ENCODE measurements at places on chromosomes 7 and 10. TPM values are rescaled to one million over a fixed set of nuclear protein-coding genes. Genes with fewer than 3 reads are reported as not detected.

The VPS37D gene
- total RNA-seq, result 17.2 TPM

The CRPPA gene
- 5.3 TPM for total RNA-seq

The OPN1SW gene
- total RNA-seq, result not detected

The CAMK2B gene
- 55.1 TPM for total RNA-seq

The MMD2 gene
- 0.47 TPM for total RNA-seq

DNA sequence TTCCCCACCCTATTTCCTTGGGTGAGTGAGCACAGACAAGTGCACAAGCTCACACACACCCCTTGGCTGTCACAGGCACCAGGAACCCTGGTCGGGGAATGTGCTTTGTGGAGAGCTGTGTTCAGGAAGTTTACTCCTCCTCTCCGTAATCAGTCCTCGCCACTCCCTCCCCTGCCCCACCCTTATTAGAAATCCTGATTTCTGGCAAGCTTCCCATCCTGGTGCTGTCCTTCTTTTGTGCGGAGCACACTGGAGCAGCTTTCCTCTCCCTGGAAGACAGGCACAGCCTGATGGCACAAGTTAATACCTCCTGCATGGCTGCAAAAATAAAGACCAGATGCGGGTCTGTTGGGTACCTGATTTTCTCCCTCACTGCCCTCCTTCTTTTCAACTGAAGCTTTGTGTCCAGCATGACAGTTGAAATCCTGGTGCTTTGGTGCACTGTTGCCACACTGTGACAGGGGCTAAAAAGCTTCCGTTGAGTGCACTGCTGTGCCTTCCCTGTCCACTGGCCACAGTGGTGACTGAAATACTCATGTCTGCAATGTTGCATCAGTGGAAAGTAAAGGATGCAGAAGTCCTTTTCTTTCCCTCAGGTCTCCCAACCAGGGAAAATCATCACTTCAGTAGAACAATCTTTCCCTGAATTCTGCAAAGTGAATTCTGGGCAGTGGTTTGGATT, 55.0 kb downstream of the LRRC4 start:
- no peak for DNase-seq

DNA sequence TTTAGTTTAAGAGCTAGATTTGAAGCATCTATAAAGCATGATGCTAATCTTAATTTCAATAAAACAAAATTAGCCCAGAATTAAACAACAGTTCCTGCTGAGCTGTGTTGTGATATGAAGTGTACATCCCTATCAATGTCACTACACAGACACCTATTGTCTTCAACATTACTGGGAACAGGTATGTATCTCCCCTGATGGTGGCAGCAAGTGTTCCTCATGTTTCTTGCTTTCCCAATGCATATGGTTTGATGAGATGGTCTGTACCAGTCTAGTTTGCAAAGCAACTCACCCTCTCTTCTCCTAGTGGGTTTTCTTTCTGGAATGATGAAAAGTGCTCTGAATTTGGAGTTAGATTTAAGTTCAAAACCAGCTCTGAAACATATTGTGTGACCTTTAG, 38.1 kb downstream of the TSPAN12 start:
- DNase-seq, result no peak

- DNase-seq, result no peak
Measured at GRCh38 chr7:25922296-25922695, 229.7 kb upstream of the NFE2L3 start.

GRCh38 chr7:142440219-142440905, 182.5 kb upstream of the PRSS58 start:
- no peak for DNase-seq

DNA sequence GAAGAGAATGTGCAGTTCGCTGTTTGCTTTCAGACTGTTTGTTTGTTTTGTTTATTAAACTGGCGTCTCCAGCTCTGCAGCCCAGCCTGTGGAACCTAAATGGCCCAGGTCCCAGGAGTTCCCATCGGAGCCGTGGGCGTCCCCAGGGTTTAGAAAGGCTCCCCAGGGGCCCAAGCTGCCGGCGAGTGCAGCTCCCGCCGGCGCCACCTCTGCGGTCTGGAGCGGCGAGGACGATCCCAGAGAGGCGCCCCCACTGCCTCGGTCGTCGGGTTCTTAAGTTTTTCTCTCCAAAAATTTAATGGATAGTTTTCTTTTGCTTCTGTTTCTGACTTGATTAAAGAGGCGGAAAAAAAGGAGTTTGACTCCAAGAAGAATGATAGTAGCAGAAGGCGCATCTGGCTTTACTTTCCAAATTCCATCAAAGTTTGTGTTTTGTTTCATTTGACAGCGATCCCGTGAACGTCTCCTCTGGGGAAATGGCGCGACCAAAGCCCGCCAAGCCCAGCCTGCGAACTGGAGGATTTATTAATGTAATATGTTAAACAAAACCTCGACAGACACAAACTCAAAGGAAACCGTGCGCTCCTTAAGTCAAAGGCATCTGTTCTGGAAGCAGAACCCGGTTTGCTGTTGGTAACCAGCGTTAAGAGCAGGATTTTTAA, 718 bp upstream of the FZD1 start:
- DNase-seq, result peak; percentile 30

DNA sequence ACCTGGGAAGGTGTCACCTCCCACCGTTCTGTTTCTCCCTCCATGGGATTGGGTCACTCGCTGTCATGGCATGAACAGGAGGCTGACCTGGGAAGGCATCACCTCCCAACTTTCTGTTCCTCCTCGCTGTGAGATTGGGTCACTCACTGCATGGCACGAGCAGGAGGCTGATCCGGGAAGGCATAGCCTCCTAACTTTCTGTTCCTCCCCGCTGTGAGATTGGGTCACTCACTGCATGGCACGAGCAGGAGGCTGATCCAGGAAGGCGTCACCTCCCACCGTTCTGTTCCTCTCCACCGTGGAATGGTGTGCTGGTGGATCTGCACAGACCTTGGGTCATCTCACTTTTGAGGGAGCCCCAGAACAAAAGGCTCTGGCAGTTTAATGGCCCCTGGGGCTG, 239.2 kb upstream of the PRKCQ start:
- DNase-seq, result no peak

GRCh38 chr10:69957241-69957885, 95.3 kb upstream of the MACROH2A2 start:
- no peak for DNase-seq

- no peak for DNase-seq
Measured at GRCh38 chr10:130630135-130630534, 493.9 kb downstream of the GLRX3 start.

DNA sequence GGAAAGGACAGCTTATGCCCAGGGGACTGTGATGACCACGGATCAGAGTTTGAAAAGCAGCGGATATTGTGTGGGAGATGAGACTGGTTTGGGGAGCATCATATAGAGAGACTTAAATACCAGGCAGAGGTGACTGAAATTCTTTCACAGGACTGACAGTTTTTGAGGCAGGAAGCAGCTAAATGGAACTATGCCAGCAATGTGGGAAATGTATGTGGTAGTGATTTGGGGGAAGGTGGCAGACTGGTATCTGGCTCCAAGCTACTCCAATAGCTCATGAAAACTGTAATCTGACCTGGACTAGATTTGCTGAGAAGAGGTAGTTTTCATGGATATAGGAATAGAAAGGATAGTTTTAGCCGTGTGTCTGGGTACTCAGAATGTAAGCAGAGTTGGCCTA, 592.6 kb downstream of the REEP3 start:
- DNase-seq, result no peak

- peak; percentile 25 for DNase-seq
Measured at GRCh38 chr7:133139350-133139749, 57.5 kb upstream of the CHCHD3 start.

- no peak for DNase-seq
Measured at GRCh38 chr10:50392966-50393718, 141.8 kb upstream of the ASAH2 start.

DNA sequence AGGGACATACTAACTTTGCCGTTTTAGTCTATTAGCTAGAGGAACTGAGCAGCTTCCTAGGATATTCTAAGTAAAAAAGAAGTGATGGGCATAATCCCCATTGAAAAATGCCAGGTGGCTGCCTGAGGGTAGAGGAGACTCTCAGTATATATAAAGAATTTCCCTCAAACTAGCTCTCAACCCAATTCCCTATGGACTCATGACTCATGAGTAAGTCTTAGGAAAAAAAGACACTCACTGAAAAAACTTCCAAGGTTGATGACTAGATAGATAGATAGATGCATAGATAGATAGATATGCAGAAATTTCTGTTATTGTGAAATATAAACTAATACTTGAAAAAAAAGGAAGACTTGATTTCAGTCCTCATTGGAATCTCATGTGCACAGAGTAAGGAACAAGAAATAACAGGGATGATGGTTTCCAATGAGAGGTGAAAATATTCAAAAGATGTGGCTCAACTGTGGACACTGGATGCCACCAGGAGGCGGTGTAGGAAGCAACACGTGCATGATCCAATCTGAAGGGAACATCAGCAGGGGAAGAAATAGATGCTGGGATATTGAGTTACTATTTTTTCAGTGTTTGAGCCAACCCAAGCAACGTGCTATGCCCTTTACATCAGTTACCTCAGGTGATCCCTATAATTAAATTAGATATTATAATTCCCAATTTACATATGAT, 711.0 kb upstream of the LRRTM3 start:
- DNase-seq, result no peak

- no peak for DNase-seq
Measured at GRCh38 chr10:110353244-110354119, 48.8 kb upstream of the SMNDC1 start.
